Esophagus mucosa (tissue), 1 donor: ENCODE measurements at places on chromosomes 6 and 20.

DNA sequence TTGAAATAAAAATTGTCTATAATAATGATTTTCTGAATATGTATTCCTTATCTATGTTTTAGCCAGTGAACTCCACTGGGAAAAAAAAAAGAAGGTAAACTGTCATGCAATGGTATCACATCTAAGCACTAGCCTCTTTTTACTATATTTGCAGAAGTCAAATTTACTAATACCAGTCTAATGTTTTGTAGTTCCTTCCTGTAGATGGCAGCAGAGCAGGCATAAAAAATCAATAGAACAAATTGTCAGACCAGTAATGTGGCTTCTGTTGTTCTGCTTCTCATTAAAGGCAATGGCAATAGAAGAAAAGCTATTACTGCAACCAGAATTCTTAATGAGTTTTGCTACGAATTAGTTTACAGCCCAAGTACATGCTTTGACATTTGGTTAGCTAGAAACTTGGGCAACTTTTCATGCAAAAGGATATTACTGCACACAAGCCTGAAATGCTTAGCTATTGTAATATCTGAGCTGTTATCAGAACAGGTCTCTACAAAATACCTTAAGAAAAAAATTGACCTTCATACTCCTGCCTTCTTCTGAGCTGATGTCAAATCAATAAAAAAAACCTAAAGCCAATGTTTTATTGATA is 476.9 kb downstream of the KHDRBS2 start:
- no peak for ATAC-seq

- ATAC-seq = no peak
Measured at GRCh38 chr6:134368670-134369069, 50.8 kb upstream of the SGK1 start.

DNA sequence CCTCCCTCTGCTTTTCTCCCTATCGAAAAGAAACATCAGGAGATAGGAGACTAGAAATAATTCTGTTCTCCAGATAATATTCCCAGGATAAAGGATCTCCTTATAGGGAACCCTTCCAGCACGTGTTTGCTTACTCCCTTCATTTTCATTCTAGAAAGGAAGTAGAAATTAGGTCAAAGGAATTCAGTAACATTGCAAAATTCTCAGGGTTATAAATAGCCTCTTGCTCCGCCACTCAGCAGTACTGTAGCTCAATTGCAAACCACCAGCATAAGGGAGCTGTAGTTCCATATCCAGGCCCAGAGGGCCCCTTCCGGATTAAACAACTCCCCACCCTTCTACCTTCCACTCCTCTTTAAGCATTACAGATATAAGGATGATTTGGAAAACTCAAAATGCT is 6.2 kb downstream of the ELMO2 start:
- ATAC-seq = no peak

DNA sequence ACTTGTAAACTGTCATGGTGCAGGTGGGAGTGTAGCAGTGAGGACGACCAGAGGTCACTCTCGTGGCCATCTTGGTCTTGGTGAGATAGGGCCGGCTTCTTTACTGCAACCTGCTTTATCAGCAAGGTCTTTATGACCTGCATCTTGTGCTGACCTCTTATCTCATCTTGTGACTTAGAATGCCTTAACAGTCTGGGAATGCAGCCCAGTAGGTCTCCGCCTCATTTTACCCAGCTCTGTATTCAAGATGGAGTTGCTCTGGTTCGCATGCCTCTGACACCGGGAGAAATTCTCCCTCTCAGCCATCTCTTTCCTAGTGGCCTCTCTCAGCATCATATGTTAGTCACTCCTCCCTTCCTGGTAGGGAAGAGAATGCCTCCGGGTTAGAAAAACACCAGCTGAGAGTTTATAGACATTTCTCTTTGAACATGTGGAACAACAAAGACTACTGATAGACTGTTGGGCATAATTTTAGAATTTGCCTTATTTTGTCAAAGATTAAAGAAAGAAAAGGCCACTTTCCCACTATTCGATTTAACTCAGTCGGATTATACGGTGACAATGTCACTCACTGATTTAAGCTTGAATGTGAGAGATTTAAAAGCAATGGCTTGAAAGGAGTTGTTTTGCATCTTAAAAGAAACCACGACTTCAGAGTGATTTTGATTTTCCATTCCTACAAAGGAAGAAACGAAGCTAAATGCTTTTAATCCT is 67.9 kb upstream of the SNX9 start:
- ATAC-seq = no peak

- no peak for ATAC-seq
Measured at GRCh38 chr6:71457929-71458328, 169.3 kb downstream of the OGFRL1 start.

DNA sequence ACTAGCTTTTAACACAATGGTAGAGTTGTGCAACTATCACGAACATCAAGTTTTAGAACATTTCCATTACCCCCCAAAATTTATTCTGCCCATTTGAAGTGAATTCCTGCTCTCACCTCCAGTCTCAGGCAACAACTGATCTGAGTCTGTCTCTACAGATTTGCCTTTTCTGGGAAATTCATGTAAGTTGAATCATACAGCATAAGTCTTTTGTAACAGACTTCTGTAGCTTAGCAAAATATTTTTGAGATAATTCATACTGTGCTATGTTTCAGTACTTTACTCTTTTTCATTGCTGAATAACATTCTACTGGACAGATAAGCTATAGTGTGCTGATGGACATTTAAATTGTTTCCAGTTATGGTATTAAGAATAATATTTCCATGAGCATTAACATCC is 447.3 kb upstream of the GJE1 start:
- ATAC-seq = no peak

DNA sequence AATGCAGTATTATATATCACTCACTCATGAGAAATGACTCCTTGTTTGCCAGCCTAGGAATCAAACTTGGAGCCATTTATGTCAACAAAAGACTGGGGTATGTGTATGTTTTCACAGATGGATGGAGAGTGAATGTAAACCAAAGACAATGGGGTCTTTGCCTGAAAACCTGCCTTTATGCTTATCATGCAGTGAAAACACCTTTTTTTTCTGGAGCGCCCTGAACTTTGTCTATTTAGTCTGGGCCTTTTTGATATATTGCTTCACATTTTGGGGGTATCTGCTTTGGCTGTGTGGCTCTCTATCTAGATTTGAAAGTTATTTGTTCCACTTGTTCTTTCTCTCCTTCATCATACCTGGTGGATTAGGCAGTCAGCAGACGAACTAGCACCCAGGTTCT is 848.5 kb upstream of the FLRT3 start:
- no peak for ATAC-seq

DNA sequence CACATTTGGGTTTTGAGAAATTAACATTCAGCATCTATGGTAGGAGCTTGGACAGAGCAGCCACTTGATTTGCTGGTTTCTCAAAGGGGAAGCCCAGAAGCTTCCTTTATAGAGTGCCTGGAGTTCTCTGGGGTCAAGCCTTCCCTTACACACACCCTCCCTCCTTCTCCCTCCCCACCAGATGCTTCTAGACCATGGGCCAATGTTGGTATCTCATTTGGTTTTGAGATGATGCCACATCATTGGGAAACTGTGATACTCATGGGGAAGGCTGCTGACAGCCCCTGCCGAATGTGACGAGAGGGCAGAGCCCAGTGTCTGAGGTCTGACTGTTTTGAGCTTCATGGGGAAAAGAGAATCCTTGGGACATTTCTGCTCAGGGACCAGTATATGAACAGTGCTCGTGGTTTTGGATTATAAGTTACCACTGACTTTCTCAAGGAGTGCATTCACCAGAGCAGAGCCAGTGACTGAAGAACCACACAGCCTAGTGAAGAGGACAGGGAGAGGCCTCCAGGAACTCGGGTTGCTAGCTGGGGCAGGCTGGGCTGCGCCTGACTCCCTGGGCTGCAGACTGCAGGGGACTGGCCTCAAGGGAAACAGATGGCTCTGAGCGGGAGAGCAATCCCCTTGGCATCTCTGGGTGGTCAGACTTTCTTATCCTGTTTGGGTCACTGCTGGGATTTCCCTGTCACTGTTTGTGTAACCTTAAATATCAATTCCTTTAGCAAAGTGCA is 46.4 kb upstream of the CST5 start:
- ATAC-seq = no peak

GRCh38 chr6:49739423-49739822 is 4.8 kb downstream of the CRISP3 start:
- no peak for ATAC-seq

DNA sequence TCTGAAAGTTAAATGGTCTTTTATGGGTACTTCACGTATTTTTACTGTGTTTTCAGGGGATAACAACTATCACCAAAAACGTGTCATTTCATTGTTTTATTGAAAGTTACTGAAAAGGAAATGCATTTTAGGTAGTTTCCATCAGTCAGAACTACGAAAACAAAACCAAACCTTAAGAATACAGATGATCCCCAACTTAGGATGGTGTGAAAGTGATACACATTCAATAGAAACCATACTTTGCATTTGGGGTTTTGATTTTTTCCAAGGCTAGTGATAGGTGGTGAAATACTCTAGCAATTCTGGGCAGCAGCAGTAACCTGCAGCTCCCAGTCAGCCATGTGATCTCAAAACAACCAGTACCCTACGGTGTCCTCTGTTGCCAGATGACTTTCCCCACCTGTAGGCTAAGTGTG is 25.9 kb upstream of the EFHC1 start:
- no peak for ATAC-seq

- no peak for ATAC-seq
Measured at GRCh38 chr6:26284537-26285142, 80.4 kb upstream of the BTN3A2 start.

GRCh38 chr6:27630727-27631608 is 158.1 kb upstream of the ZNF184 start:
- peak; percentile 59 for ATAC-seq

- peak; percentile 88 for ATAC-seq
Measured at GRCh38 chr6:105428342-105428957, 25.6 kb upstream of the PREP start.

GRCh38 chr20:25136056-25136455 is 54.1 kb upstream of the VSX1 start:
- no peak for ATAC-seq

DNA sequence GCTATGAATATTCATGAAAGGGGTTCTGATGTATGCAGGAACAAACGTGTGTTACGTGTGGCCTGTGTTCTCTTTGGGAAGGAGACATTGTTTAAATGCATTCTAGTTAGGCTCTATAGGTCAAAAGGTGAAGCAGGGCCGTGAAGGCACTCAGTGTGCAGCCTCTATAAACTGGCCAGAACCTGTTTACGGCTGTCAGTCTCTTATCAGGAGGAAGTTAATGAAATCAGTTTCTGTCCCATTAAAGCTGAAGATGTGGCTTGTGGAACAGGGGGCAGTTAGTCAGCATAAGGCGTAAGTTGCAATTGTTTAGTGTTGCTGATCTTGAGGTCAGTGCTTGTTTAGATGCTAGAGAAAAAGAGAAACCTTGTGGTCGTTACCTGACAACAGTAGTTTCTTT is 111.5 kb upstream of the KCNG1 start:
- ATAC-seq = no peak

GRCh38 chr6:107866606-107867301 is 42.6 kb upstream of the SCML4 start:
- ATAC-seq = no peak
